ENCODE measurements at places on chromosomes 11 and 22.

DNA sequence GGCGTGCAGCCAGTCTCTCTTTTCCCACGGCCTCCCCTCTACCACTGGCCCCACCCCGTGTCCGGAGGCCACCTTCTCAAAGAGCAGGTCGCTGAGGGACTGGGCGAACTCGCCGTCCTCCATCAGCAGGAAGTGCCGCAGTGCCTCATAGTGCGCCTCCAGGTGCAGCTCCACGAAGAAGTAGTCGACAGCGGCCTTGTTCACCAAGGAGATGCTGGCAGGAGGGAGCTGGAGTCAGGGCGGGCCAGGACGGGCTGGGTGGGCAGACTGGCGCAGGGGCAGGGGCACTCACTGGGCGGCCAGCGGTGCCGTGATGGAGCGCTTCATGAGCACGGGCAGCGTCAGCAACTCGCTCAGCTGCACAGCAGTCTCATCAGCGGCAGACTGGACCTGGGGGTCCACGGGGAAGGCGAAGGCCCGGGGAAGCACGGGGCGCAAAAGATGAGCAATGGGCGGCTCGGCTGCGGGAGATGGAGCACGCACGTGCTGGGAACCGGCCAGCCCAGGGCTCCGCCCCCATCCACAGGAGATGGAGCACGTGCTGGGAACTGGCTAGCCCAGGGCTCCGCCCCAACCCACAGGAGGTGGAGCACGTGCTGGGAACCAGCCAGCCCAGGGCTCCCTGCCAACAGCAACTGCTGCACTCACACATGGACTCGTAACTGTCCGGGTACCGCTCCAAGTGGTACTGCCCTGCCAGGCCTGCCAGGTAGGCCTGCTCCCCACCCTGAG lies 18.4 kb downstream of the SELENOO start:
- no peak for DNase-seq

GRCh38 chr11:87840786-87841185 lies 334.5 kb downstream of the RAB38 start:
- no peak for DNase-seq

- DNase-seq, result peak; percentile 83
Measured at GRCh38 chr22:41285441-41285819, 557 bp downstream of the RANGAP1 start.

- DNase-seq, result no peak
Measured at GRCh38 chr22:43211941-43212433, 25.1 kb upstream of the TTLL12 start.

DNA sequence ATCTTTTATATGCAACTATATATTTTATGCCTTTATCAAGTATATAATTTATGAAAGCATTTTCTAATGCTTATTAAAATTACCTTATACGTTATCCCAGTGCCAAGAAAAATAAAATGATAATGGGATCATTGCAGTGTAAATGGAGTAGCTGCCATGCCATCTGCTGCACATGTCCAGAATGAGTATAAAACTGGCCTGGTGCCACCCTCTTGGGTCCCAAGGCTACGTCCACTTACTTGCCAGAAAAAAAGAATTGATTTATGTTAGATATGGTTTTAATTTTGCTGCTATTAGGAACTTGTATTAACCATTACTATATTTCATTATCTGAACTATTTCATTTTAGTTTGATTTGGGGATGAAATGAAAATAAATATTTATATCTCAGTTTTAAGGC lies 1127.1 kb upstream of the CNTN5 start:
- no peak for DNase-seq

- no peak for DNase-seq
Measured at GRCh38 chr11:63610604-63611394, 3.4 kb downstream of the PLAAT3 start.

DNA sequence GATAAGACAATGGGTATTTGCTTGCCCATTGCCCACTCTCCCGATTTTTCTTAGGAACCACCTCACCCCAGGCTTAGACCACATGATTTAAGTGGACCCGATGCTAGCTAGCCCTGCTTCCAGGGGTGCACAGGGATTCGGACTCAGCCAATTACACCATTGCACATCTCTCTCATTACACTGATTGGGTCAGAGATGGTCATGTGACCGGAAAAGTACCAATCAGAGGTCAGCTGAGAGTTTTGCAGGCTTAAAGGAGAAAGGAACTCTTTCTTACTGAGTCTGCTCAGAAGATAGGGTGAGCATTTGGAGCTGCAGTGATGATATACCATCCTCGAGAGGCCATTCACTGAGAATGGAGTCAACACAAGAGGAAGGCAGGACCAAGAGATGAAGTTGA lies 12.2 kb upstream of the ANKK1 start:
- no peak for DNase-seq

GRCh38 chr22:28375761-28376534 lies 303.7 kb downstream of the TTC28 start:
- no peak for DNase-seq

GRCh38 chr11:118625036-118625690 lies 17.7 kb downstream of the PHLDB1 start:
- no peak for DNase-seq

All from effector CD4-positive, alpha-beta T cell (primary cell).